Epithelial cell of proximal tubule (primary cell): ENCODE measurements at places on chromosomes 4 and X.

DNA sequence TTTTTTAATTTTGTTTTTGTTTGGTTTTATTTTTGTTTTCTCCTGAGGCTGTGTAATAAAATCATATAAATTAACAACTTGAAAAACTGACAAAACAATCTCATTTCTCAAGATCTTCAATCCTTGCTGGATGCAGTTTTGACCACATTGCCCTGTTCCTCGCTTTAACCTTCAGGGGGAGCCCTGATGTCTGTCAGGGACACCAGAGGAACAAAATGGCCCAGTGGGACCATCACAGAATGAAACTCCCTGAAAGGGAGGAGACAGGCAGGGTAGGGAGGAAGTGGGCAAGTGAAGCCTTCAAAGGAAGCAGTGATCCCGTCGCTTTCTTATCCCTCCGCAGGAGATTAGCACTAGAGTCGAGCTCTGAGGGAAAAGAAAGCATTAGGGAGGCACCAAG, 274.9 kb upstream of the LDB2 start:
- DNase-seq = no peak

DNA sequence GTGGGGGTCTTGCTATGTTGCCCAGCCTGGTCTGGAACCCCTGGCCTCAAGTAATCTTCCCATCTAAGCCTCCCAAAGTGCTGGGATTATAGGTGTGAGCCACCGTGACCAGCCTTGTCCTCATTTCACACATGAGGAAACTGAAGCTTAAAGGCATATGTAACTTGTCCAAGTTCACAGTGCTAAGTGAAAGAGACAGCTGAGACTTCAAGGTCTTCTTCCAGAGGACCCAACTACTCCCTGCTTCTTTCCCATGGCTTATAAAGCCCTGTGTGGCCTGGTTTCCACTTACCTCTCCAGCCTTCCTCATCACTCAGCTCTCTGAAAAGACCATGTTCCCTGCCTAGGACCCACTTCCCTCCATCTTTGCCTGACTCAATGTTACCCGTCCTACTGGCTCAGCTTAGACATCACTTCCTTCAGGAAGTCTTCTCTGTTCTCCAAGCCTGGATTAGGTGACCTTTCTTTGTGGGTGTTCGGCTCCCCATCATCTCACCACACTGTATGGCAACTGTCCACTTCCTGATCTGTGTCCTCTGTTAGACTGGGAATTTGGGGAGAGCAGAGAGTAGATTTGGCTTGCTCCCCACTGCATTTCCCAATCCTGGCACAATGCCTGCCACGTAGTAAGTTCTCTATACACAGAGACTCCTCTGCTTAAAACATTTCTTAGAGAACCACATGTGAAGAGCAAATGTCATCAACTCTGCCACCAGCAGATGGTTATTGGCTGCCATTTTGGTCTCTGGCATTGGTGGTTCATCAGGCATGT, 30.4 kb upstream of the LAMP2 start:
- DNase-seq = no peak

GRCh38 chr4:19177616-19178015, 1074.1 kb upstream of the SLIT2 start:
- no peak for DNase-seq

DNA sequence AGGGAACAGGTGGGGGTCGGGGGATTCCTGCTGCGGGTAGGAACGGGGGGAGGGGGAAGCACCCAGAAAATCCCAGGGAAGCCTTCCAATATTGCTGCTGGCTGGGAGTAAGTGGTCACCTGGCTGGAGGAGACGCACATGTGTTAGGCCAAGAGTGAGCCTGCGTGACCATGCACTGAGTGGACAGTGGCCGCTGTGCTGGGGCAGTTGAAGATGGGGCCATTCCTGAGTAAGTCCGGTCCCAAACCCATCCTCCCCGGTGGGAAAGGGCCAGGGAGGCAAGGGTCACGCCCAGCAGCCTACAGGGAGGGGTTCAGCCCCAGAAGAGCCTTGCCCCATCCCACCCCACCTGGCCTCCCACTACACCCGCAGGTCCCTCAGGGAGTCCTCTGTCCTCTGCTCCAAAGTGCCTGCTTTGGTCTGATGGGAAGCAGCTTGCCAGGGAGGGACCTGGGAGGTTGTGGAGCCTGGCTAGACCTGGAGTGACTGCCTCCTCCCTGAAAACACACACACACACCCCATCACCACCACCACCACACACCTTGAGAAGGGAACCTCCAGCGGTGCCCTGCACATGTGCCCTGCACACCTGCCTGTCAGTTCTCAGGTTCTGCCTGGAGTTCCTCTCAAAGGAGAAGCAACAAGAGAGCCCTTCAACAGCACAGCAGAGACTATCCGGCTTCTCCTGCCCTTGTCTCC, 6.1 kb downstream of the L1CAM start:
- DNase-seq = no peak

- DNase-seq = no peak
Observed at GRCh38 chr4:32988165-32988811, 2268.1 kb downstream of the PCDH7 start.

- DNase-seq = no peak
Observed at GRCh38 chrX:72079607-72080006, 52.1 kb downstream of the RTL5 start.

- no peak for DNase-seq
Observed at GRCh38 chrX:132584936-132585335, 96.1 kb upstream of the MBNL3 start.

DNA sequence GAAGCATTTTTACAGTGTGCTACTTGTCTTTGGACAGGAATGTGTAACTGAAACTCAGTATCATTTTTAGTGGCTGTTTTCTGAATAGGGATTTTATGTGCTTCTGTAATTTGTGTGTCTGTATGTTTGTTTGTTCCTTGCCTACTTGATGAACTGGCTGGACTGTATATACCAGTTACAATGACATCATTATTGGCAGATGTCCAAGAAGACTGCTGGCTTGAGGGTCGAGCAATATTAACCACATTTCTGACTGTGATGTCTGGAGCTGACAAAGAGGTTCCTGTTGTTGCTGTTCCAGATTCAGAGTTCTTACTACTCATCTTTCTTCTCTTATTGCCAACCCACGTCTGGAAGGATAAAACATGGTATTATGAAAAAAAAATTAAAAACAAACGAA, 33.0 kb downstream of the HDX start:
- no peak for DNase-seq

GRCh38 chr4:113845138-113845537, 83.6 kb upstream of the CAMK2D start:
- no peak for DNase-seq

- DNase-seq = peak; percentile 100
Observed at GRCh38 chr4:38132107-38132673, 172.0 kb downstream of the PTTG2 start.

- no peak for DNase-seq
Observed at GRCh38 chr4:180814875-180815417, 1428.3 kb upstream of the TENM3 start.

DNA sequence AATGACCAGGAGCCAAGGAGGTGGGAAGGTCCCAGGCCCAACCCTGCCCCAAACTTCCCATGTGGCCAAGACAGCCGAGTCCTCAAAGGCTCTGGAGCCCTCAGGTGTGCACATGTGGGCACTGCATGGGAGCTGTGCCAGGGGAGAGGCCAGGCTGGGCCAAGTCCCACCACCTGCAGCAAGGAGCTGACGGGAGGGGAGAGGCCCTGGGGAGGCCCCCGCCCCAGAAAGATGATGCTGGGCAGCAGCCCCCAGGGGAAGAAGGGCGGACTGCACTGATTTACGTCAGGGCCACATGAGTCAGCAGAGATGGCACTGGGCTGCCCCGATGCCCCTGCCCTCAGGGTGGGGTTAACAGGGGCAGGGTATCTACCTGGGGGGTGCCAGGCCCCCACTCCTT, 1.4 kb downstream of the L1CAM start:
- no peak for DNase-seq
